ENCODE measurements at places on chromosomes 5 and 9. TPM values are rescaled to one million over a fixed set of nuclear protein-coding genes. Genes with fewer than 3 reads are reported as not detected.

DNA sequence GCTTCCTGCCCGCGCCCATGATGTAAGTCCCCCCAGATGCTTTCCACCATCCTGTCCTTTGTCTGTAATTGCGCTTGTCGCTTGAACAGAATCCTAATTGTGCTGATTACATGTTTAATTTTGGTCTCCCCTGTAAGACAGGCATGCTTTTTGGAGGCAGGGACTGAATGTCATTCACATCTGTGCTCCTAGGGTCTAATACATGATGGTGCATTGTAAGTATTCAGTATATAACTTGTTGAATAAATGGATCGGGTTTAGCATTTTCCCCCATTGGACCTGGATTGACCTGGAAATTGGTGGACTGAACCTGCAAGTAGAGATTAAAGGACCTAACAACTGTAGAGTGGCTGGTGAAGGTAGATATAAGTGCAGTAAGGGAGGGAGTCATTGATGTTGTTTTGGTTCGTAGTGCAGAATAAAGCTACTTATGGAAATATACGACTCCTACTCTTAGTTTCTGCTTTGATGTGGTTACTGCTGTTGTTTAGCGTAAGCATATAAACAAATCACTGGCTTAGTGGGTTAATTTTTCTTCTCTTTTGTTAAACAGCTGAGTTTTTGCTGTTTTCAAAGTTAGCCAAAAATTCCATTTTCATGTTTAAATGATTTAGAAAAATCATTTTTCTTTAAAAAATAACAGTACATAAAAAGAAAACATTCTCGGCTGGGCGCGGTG is 57.3 kb downstream of the TRIO start:
- no peak for DNase-seq

DNA sequence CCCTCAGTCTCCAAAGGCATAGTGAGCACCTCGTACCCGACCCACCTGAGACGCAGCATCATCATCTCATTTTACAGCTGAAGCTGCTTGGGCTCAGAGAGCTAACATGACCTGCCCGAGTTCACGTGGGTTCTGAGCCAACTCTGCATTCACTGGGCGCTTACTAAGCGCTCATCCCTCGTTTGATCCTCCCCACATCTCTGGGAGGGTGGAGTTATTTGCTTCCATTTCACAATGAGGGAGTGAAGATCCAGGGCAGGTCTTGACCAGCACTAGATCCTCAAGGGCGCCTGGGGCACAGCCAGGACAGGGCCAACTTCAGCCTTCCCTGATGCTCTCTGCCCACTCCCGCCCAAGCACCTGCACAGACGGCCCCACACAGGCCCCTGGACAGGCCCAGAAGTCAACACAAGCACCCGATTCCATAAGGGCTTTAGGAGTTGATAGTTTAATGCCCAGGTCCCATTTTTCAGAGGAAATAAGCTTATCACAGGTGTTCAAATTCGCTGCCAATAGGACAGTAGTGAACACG is 80.8 kb downstream of the HRH2 start:
- DNase-seq = no peak

Gene WDR38
- total RNA-seq = not detected

DNA sequence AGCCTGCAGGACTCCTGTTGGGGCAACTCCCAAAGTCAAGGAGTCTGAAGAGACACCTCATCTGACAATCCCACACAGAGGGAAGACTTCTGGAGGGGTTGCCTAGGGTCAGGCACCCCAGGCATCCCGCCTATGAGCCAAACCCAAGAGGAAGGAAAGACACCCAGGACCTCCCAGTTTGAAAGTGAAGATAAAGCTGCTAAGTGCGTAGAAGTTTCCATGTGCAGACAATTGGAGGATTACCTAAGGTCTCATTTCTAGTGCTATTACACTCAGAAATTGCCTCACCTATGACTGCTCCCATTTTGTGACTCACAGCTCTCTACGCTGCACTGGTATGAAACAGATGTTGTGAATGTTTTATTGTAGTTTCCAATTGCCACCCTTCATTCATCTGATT is 322.9 kb downstream of the SLIT3 start:
- DNase-seq = no peak

DNA sequence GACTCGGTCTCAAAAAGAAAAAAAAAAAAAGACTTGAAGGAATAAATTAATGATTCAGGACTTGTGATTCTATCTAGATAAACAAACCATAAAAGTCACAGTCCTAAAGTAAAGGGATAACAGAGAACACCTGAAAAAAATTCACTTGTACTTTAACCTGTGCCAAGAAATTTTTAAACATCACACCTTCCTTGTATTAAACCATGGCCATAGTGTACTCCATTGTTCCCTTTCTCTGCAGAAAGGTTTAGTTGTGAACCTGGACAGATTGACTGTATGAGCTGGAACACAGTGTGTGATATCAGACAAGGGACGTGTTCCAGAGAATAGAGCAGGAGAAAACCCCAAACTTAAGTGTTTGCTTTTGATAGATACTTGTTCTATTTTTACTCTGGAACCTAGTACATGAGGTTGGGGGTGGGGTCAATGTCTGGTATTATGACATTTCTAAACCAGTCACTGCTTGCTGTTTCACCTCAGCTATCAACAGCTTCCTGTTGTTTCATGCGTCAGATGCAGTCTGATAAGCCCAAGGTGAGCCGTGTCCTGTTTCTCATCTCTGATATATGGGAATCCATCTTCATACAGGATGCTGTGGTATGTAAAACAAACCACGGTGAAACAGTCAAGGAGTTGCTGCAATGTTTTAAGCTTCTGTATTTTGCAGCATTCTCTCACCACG is 62.5 kb upstream of the ITGA1 start:
- DNase-seq = peak; percentile 66

Gene CTXN3
- not detected for total RNA-seq

DNA sequence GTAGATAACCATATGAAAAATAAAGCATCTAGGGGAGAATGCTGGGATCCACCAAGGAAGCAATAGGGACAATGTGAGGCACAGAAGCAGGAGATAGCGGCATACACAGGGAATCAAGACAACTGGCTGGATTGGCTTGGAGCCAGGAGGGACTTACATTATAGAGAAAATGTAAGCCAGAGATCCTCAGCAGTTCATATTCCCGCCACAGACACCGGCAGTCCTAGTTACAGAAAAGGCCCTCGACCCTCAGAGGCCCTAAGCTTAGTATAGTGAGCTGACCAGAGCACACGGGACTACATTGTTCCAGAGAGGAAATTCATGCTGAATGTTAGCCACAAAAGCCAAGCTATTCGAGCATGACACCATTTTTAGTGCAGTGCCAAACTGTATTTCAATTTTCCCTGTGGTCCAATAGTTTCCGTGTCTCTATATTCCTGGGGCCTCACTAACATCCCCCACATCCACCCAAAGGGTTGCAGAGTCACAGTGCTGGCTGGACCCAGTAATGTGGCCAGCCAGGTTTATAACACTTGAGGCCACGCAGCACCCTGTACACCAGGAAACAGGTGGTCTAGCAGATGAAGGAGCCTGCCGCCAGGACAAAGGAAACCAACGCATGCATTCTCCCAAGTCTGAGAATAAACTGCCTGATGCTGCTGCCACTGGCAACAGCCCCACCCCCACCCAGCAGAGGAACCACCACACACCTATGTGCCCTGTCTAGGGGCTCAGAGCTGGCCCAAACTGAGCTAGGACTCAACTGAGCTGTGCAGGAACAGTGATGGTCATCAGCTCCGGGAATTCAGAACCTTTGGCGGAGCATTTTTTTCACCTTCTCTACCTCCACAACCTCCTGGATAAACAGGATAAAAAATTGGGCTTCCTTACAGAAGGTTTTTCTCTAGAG is 693.2 kb upstream of the CHD1 start:
- no peak for DNase-seq

GRCh38 chr9:133307301-133307700 is 28.7 kb downstream of the SURF6 start:
- no peak for DNase-seq

- no peak for DNase-seq
Observed at GRCh38 chr5:98583586-98583985, 189.9 kb upstream of the RGMB start.

GRCh38 chr9:72313507-72313906 is 51.5 kb downstream of the ZFAND5 start:
- no peak for DNase-seq

- DNase-seq = no peak
Observed at GRCh38 chr5:109089191-109089590, 320.6 kb downstream of the PJA2 start.

- DNase-seq = no peak
Observed at GRCh38 chr9:113589890-113590289, 126.4 kb downstream of the RGS3 start.

GRCh38 chr9:94644543-94644942 is 5.2 kb upstream of the FBP1 start:
- DNase-seq = no peak

GRCh38 chr5:172868436-172868923 is 34.4 kb downstream of the ERGIC1 start:
- DNase-seq = no peak

- no peak for DNase-seq
Observed at GRCh38 chr5:169494383-169494935, 89.1 kb upstream of the SPDL1 start.

Gene TMEM232
- total RNA-seq = 4.1 TPM

- DNase-seq = peak; percentile 53
Observed at GRCh38 chr5:100430268-100431195, 104.6 kb upstream of the FAM174A start.

DNA sequence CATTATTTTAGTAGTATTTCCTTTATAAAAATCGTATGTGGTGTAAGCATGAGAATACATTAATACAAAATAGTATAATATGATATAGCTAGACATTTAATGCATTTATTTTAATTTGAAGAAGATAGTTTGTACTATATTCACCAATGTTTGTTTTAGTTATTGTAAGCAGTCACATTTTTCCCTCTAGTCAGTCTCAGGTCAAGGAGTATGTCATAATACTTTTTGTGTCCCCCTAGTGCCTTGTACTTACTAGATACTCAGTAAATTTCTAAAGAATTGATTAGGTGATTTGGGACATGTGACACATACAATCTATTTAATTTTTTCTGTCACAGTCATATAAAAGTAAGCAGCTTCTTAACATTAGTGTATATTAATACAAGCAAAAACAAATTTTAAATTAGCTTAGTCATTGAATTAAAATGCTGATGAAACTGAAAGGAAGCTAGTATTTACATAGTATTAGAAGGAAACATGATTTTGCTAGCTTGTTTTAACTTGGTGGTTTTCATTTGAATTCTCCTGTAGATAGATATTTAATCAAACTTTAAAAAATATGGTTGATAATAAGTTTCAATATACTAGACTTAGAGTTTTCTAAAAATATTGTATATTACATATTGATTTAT is 242.2 kb downstream of the FER start:
- DNase-seq = no peak

GRCh38 chr5:67033880-67034651 is 162.5 kb downstream of the CD180 start:
- no peak for DNase-seq

GRCh38 chr9:93603011-93603410 is 26.6 kb downstream of the PHF2 start:
- no peak for DNase-seq

- peak; percentile 6 for DNase-seq
Observed at GRCh38 chr9:113462781-113463286, 693 bp upstream of the RGS3 start.

DNA sequence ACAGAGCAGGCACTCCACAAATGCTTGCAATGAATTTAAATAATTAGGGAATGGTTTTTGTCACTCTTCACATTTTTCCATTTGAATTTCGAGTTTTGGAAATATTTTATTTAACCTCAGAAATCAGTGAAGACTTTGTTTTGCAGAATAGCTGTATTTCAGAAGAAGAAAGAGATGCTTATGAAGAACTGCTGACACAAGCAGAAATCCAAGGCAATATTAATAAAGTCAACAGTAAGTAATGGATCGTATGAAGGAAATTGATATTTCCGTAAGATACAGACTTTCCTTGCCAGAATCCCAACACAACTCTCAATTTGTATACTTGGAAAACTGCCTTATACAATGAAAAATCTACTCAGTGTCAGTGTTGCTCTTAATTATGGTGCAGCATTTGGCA is 30.5 kb downstream of the F2RL2 start:
- no peak for DNase-seq

DNA sequence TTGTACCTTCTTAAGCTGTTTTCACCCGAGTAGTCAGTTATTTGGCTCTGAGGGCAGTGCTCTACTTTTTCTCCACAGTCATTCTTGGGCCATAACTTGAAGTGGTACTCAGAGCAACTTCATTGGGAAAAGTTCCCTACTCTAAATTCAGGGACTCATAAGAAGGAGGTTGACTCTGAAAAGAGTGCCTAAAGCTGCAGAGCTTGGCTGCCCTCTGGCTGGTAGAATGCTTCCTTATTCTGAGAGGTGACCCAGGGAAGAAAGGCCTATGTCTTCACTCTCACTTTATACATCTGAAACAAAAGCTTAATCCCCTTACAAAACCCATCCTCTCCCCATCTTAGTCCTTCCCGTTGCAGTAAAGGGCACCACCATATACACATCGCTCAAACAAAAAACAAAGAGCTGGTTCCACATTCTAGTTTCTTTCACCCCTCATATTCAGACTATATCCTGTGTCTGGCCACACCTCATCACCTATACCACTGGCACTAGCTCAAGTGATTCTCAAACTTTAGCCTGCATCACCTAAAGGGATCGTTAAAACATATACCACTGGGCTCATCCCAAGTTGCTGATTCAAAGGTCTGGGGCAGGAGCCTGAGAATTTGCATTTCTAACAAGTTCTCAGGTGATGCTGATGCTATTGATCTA is 7.9 kb downstream of the IGIP start:
- DNase-seq = no peak

DNA sequence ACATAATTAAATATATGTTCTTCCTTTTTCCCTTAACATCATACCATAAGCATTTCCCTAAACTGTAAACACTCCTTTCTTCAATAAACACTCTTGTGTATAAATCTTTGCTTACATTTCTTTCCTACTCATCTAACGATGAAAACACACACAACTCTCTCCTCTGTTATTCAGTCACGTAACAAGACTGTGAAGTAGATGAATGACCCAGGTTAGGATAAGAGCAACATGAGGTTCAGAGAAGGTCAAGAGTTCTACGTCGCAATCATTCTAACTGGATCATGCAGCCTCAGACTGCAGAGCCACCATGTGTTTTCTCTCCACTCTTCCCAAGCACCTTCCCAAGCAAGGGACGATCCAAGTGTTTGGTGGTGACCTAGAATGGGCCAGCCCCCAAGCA is 70.5 kb upstream of the SPTLC1 start:
- no peak for DNase-seq

DNA sequence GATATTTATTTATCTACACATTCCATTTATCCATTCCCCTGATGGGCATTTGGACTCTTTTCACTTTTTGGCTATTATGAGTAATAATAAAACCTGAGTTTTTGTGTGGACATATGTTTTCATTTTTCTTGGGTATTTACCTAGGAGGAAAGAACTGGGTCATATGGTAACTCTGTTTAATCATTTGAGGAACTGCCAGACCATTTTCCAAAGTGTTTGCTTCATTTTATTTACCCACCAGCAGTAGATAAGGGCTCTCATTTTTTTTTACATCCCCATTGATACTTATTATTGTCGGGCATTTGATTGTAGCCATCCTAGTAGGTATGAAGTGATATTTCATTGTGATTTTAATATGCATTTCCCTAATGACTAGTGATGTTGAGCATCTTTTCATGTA is 7.7 kb upstream of the PTPDC1 start:
- no peak for DNase-seq

GRCh38 chr5:111385970-111386831 is 126.1 kb downstream of the STARD4 start:
- DNase-seq = no peak

- DNase-seq = peak; percentile 20
Observed at GRCh38 chr5:125140855-125141254, 394.4 kb upstream of the ZNF608 start.

Gene TOR4A
- 61.6 TPM for total RNA-seq
